ENCODE measurements at places on chromosomes 5 and 9.

DNA sequence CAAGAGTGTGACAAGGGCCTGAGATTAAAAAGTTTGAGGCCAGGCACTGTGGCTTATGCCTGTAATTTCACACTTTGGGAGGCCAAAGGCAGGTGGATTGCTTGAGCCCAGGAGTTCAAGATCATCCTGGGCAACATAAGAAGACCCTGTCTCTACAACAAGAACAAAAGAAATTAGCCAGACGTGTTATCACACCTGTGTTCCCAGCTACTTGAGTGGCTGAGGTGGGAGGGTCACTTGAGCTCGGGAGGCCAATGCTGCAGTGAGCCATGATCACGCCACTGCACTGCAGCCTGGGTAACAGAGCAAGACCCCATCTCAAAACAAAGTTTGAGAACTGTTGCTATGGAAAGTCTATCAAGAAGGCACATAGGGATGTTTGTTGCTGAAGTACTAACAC is 25.0 kb downstream of the EXOSC2 start:
- no peak for DNase-seq

GRCh38 chr5:151463137-151464029 is 16.0 kb downstream of the SLC36A1 start:
- DNase-seq: no peak

- DNase-seq: no peak
Observed at GRCh38 chr5:103367702-103368101, 109.1 kb downstream of the MACIR start.

- no peak for DNase-seq
Observed at GRCh38 chr5:157556615-157557418, 18.8 kb downstream of the ADAM19 start.

DNA sequence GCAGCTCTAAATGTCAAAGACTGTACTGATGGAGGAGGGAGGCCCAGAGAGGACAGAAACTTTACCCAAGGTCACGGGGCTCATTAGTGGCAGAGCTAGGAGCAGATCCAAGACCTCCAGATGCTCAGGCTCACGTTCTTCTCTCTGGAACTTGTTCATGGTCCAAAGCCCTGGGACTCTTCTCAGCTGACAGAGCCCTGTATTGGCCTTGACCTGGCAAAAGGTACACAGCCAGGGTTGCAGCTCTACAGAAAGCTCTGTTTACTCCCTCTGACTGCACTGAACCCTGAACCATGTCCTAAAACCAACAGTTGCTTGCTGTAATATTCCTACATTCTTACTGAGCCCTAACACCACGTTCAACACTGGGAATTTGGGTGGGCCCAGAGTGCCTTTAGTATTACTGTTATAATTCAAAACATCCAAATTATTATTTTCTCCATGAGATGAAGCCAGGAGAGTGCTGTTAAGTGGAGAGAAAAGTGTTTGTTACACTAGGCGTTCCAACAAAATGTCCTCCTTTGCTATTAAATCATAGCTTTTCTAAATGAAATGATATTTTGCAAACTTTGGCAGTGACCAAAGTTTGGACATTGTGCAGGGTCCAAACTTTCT is 602.4 kb upstream of the CLINT1 start:
- DNase-seq: no peak

GRCh38 chr5:29113516-29113915 is 2075.1 kb upstream of the CDH9 start:
- DNase-seq: no peak

DNA sequence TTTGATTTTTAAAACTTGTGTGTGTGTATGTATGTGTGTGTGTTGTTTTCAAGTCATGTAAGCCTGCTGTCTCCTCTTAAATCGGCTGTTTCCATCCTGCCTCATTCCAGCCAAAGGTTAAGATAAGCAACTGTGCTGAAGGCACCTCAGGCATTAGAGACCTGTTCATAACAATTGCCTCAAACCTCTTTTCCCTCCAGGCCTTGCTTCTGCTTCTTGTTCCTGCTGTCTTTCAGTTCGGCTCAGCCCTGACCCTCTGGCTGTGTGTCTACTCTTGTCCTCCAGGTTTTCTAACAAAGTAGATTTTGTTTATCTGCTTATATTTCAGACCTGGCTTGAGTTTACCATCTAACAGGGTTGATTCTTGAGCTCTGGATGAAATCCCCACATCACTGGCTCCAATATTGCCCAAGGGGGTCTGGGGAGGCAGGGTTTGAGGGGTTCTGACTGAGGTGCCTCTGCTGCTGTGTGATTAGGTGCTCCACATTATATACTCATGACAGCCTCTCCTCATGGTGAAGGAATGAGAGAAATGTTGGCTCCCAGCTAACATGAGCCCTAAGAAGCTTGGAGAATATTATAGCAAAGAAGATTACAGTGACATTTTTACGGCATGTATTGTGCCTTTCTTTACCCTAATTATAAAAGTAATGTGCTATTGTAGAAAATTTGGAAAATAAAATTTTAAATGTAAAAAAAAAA is 229.7 kb upstream of the PIK3R1 start:
- no peak for DNase-seq

DNA sequence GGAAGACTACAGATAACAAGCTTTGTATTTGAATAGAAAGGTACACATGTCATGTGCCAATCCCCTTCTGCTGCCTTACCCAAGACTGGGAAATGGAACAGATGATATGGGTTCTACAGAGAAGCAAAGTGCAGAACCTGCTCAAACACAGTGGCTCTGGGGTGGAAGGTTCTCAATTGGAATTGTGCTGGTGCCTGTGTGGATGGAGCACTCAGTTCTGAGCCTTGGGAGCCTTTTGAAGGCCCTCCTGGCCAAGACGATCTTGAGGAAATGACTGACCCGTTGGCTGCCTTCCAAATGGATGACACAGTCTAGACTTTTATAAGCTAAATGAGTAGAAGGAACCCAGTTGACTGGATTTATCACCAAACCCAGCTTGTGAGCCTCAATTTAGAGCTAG is 4.2 kb upstream of the PRSS3 start:
- no peak for DNase-seq

DNA sequence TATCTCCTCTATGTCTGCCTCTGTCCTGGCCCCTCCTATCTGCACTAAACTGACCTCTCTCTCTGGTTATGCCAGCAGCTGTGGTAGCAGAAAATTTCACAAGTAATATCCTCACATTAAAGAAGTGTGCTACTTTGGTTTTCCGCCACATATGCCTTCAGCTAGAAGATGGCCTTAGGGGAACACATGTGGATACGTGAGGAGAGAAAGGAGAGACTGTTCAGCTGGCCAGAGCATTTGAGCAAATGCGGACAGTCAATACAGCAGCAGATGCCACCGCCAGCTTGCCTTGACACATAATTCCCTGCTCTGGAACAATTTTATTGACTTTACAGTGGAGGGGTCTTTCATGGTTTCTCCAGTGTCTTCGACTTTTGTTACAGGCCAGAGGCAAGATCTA is 434.6 kb downstream of the TAF11L14 start:
- DNase-seq: no peak
